NCI-H1417 treated with DMSO at 0.1 percent for 48 hours (cell line): ENCODE measurements at places on chromosomes 4 and X.
A peak's percentile ranks its signal among the peaks of the same experiment; 100 is the strongest.

DNA sequence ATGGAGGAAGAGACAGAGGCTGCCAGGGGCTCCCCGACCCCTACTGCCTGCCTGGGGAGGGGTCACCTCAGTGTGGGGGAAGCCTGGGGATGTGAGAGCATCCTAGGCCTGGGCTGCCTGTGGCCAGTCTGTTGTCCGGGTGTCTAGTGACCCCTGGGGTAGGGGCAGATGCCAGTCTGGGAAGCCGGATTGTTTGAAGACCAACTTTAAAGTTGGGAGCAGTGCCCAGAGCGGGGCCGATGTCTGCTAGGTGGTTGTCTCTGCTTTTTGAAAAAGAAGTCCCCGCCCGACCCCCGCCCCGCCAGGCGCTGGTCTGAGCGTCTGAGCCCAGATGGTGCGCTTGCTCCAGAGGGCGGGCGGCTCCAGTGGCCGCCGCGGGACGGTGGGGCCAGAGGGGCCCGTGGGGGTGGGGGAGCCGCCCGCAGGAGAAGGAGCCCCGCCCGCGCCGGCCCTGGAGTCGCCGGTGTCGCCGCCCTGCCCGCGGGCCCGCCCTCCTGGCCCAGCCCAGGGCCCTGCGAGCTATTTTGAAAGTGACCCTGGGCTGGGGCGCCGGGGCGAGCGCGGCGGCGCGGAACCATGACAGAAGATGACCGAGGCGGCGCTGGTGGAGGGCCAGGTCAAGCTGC lies at the start of gene DOK7:
Gene DOK7, plus strand, starts transcription at position 517 of the 626 bp plus-strand sequence. Its CDS starts 70 bp downstream, at position 587.
- no peak for DNase-seq

- no peak for DNase-seq
These were observed 1112.5 kb downstream of the TECRL start for GRCh38 chr4:63296773-63297172.

GRCh38 chrX:139864640-139865039 lies 68.2 kb downstream of the ATP11C start:
- no peak for DNase-seq

DNA sequence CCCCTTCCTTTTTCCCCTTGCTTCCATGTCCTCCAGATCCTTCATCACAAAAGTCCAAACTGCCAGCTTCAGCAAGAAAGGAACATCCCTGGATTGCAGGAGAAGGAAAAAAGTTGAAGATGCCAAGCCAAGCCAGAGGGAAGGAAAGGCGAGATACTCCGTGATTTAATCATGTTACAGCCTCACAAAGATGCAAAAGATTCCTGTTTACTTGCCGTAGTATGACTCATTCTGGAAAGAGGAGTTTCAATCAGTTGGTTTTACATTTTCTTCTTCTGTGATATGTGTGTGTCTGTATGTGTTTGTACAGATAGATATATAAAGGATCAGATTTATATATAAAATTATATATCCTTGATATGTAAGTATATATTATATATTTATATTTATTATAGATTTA lies 69.3 kb downstream of the BTC start:
- DNase-seq = no peak

DNA sequence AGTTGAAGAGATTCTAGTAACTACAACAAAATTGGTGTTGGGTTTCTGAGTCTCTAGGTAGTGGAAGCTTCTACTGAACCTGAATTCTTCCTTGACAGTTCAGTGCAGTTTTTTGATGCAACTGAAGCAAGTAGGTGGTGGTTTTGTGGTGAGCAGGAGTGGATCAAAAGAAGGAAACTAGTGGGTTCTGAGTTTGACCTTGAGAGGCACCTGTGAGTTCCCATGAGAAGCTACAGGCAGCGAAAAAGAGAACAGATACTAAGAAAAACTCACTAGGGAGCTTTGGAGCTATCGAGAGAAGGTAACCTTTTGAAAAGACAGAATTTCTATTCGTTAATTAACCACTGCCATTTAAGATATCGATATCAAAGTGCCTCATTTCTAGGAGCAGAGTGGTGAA lies 145.2 kb downstream of the PDHA2 start:
- DNase-seq = no peak

DNA sequence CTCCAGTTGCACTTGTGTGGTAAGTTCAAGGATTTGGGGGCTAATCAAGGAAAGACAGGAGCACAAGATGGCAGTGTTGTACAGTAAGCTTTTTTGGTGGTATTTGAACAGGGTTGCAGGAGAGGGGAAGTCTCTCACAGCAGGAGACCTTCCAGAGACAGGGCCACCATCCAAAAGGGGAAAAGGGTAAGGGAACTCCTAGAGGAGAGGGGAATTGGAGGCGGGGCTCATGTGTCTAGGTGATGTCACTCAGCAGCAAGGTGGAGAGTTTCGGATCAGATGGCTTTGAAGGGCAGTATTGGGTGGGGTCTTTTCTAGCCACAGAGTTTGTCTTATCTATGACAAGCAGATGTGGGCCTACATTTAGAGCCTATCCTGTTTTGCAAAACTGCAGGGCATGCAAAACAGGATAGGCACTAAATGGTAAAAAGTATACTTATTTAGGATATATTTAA lies 13.4 kb upstream of the RNF175 start:
- no peak for DNase-seq

- no peak for DNase-seq
These were observed 9.1 kb downstream of the WFS1 start for GRCh38 chr4:6278801-6279197.

- DNase-seq = peak; percentile 69
These were observed 125.4 kb upstream of the DMD start for GRCh38 chrX:33336783-33337182.

GRCh38 chr4:3355266-3355748 lies 62.5 kb downstream of the RGS12 start:
- DNase-seq = no peak

GRCh38 chrX:54928876-54929275 lies 8.3 kb downstream of the TRO start:
- DNase-seq = no peak

DNA sequence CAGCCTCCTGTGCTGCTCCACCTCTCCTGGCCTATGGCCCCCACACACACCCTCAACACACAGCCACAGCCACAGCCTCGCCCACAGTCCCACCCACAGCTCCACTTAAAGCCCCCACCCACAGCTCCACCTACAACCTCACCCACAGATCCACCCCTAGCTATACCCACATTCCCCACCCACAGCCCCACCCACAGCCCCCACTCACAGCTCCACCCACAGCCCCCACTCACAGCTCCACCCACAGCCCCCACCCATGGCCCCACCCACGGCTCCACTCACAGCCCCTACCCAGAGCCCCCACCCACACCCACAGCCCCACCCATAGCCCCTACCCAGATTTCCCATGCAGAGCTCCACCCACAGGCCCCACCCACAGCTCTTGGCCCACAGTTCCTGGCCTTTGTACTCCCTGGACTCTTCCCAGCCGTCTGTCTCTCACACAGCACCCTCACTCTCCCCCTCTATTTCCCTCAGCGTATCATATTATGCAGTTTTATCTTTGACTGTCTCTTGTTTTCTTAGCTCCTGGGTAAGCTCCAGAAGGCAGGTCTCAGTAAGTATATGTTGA lies 322.5 kb downstream of the EVC2 start:
- no peak for DNase-seq

- DNase-seq = no peak
These were observed 65.3 kb downstream of the NEIL3 start for GRCh38 chr4:177374966-177375365.

DNA sequence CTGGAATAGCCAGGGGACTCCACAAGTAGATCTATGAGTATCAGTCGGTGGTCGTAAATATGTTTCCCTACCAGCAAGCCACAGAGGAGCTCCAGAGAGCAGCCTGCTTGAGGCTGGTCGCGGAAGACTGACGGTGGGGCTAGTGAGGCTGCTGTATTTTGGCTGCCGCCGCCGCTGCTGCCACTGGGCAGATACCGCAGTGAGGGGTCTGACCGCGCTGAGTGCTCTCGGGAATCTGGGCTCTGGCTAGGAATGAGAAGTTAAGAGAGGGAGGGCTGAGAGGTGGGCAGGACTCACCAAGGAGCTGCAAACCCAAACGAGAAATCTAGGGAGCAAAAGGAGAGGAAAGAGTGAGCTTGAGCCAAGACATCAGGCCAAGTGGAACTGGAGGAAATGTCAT lies at the start of gene EXOC1L:
Gene EXOC1L, plus strand, starts transcription at position 157 of the 400 bp plus-strand sequence. Its CDS starts 237 bp downstream, at position 394.
- no peak for DNase-seq

GRCh38 chr4:110902500-110902899 lies 279.6 kb upstream of the PITX2 start:
- DNase-seq = no peak

DNA sequence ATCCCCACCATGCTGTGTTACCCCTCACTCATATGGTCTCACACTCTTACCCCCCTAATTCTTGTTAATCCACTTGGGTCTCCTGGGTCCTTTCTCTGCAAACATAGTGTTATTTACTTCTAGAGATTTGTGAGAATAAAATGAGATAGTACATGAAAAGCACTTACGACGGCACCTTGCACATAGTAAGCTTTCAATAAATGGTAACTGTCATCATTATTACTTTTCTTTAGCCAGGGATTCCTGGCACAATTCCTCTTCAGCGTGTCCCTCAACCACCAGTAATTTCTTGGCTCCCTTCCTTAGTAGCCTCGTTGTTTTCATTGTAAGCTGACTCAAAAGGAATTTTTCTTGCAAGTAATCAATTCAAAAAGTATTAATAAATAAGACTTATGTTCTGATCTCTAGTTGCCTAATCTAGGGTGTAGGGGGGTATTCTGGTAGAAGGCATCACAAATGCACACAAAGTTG lies 30.1 kb upstream of the RBMX start:
- no peak for DNase-seq

GRCh38 chr4:86307432-86307831 lies 52.4 kb downstream of the MAPK10 start:
- DNase-seq = no peak

GRCh38 chr4:122814426-122814825 lies 12.2 kb upstream of the FGF2 start:
- DNase-seq = no peak

DNA sequence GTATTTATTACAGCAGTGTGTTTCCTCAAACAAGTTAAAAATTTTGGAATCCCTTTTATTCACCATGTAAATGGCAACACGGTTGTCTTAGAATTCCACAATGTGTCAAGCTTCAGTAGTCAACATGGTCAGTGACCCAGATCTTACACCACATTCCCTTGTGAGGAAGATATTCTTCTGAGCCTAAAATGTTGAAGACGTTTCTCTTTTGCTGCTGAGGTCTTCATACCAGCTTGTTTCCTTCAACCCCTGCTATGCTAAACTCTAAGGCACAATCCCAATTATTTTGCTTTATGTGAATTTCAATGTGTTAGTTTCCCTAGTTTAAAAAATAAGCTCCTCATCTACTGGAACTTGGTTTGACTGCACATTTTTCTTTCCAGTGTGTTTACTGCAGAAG lies 17.6 kb upstream of the LDB2 start:
- no peak for DNase-seq

GRCh38 chrX:9171841-9172463 lies 138.0 kb upstream of the FAM9B start:
- no peak for DNase-seq

- DNase-seq = no peak
These were observed 1367.8 kb upstream of the IGFBP7 start for GRCh38 chr4:58477950-58478349.

GRCh38 chr4:159545556-159545955 lies 442.7 kb downstream of the RAPGEF2 start:
- no peak for DNase-seq

GRCh38 chrX:42093756-42094155 lies 170.4 kb upstream of the CASK start:
- DNase-seq = no peak

- no peak for DNase-seq
These were observed 593.3 kb downstream of the KCTD8 start for GRCh38 chr4:43855283-43855682.

DNA sequence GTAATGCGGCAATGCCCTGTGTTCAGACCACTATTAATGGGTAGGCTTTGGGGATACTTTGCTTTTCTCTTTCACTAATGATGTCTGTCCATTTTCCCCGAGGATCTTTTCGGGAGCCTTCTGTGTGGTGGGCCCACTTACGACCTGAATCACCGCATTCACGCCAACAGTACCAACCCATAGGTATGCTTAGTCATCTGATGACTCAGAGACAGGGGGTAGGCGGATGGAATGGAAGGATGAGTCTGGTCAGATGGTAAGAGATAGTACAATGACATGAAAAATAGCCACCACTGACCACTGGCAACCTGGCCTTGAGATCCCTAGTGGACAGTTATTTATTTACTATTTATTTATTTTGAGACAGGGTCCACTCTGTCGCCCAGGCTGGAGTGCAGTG lies 76.0 kb upstream of the DHRSX start:
- DNase-seq = no peak

- DNase-seq = no peak
These were observed 175.5 kb downstream of the NLGN4X start for GRCh38 chrX:6053141-6053540.

- DNase-seq = no peak
These were observed 19.1 kb upstream of the CXCL11 start for GRCh38 chr4:76055016-76055415.

DNA sequence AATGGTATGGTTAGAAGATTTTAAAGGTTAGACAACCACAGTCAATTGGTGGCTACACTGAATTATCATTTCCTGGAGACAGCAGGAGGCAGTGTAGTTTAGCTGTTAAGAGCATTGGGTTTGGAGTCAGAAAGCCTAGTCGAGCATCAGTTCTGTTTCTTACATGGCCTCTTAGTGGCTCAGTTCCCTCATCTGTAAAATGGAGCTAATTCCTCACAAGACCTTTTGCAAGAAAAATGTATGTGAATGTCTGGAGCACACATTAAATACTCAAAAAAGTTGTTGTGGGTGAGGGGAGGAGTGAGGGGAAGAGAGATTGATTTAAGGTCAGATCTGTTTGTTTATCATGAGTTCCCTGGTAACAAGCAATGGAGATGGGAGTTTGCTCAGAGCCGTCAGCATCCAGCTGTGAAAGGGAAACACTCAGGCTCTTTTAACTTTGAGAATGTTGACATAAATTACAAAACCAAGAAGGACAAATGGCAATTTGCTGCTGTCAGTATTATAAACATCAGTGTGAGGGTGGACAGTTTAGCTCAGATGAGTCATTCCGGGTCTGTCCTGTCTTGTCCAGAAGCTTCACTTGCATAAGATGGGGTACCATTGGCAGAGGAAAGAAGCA lies 98.2 kb upstream of the PGRMC2 start:
- peak; percentile 63 for DNase-seq

GRCh38 chrX:152991123-152991522 lies 2.8 kb downstream of the PNMA5 start:
- no peak for DNase-seq

DNA sequence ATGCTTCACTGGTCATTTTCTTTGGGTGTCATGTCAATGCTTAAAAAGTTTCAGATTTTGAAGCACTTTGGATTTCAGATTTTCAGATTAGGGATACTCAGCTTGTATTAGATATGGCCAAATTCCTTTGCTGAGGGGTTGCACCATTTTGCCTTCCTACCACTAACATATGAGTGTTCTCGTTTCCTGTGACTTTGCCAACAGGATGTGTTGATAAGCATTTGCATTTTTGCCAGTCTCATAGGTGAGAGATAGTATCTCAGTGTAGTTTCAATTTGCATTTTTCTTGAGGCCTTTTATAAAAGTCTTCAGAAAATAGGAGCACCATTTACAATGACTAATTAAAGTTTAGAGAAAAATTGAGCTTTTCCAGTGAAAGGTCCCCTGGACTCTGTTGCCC lies 71.6 kb upstream of the CLCN4 start:
- DNase-seq = no peak

- DNase-seq = no peak
These were observed 318.6 kb upstream of the CASK start for GRCh38 chrX:42242004-42242403.
